HFFc6 (cell line): ENCODE measurements at places on chromosomes 4 and X. TPM values are rescaled to one million over a fixed set of nuclear protein-coding genes. Genes with fewer than 3 reads are reported as not detected.

- DNase-seq = peak; percentile 32
Measured at GRCh38 chr4:87087015-87087414, 133.4 kb downstream of the KLHL8 start.

DNA sequence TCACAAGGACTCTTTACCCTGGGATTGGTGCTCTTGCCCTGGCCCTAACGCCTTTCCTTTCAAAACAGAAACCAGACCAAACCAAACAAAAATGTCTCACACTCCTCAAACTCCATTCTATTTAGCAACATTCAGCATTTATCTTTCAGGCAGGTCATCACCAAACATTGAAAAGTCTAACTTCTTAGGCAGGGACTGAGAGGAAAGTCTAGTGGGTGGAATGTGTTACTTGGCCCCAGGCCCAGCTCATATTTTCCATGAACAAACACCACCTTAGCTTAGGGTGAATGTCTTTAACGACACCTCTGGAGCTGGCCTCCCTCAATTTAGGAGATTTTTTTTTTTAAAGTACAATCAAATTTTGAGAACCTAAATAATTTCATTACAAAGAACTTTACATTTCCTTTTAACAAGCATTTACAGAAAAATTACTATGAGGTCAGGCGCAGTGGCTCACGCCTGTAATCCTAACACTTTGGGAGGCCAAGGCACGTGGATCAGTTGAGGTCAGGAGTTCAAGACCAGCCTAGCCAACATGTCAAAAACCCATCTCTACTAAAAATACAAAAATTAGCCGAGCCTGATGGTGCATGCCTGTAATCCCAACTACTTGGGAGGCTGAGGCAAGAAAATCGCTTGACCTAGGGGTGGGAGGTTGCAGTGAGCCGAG, 10.2 kb upstream of the N4BP2 start:
- DNase-seq = peak; percentile 8

The CT45A3 gene
- not detected in 2 replicates for total RNA-seq

DNA sequence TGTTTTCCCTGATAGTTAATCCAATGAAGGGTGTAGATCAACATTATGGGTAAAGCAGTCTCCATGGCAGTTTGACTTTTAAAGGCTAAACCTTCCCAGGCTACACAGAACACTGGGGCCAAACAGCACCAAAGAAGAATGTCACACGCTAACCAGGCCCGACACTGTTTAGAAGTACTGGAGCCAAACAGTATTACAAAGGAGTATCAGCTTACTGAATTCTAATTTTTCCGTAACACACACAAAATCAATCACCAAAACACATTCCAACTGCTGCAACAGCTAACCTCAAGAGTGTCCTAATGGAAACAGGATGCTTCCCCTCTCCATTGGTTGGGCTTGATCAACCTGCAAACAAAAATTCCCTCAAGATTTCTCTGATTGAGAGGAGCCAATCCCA, 783.5 kb downstream of the PCDH18 start:
- DNase-seq = no peak

The ZFP92 gene
- total RNA-seq = 0.05 to 0.29 TPM (median 0.26 TPM) in 3 replicates

The CFP gene
- total RNA-seq = 0.13 to 0.28 TPM in 2 of 3 replicates, not detected in the other

The LRP2BP gene
- 0.17 to 0.39 TPM (median 0.26 TPM) in 3 replicates for total RNA-seq

DNA sequence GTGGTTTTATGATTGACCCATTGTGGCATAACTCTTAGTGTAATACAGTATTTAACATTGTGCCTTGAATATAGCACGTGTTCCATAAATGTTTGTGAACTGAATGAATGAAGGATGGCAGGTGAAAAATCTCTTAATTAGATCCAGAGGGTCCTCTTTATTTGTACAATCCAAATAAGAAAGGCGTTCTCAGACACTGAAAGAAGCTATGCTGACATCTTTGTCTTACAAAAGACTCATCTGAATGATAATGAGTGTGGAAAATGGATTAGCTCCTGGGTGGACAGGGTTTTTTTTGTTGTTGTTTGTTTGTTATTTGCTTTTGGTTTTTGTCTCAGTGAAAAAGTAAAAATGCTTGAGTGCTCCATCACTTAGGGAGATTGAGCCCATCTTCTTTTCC, 62.7 kb downstream of the NEUROG2 start:
- no peak for DNase-seq

The CPLX1 gene
- 0.09 to 0.27 TPM (median 0.12 TPM) in 3 replicates for total RNA-seq

The PSAPL1 gene
- not detected in 3 replicates for total RNA-seq

DNA sequence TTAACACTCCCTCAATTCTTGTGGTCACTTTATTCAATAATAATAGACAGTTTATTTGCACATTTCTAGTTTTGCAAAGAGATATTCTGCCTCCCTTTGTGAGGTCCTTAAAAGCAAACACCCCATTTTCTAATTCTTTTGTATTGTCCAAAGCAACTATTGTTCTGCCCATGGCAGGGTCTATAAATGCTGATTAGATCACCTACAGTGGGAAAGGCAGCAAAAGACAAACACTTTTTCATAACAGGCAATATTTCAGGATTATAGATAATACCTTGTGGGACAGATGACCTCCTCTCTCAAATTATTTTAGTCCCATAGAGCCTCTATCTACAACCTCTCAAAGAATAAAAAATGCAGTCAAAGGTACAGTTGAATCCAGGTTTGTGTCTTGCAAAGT, 28.6 kb downstream of the COMMD8 start:
- DNase-seq = no peak

The CT45A2 gene
- total RNA-seq = not detected in 3 replicates

GRCh38 chr4:140048419-140048995, 105.5 kb downstream of the MAML3 start:
- no peak for DNase-seq

The RAI2 gene
- not detected in 3 replicates for total RNA-seq

GRCh38 chrX:51862920-51863319, 30.5 kb upstream of the MAGED1 start:
- DNase-seq = no peak

DNA sequence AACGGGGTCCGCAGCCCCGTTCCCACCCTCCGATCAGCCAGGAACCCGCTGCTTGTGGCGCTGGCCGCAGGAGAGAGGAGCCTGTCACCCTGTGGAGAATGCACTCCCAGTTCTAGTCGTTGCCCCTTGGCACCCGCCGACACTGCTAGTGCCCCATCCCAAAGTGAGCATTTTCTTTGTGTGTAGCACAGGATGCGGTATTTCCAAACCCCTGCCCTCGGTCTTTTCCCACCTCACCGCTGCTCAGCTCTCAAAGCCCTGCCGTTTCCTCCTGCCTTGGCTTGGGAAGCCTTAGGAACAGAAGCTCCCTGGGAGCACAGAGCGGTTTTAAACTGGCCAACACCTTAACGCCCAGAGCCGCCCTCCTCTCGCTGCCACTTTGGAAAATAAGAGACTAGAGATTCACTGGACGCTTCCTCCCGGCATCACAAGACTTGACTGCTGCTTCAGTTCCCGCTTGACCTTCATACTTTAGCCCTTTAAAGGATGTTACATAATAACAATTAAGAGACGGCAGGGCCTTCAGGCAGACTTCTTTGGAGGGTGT, 772 bp downstream of the CYP4V2 start:
- DNase-seq = peak; percentile 3

The ARHGEF38 gene
- not detected in 3 replicates for total RNA-seq

GRCh38 chr4:153426207-153426885, 39.8 kb upstream of the TMEM131L start:
- DNase-seq = no peak

- DNase-seq = no peak
Measured at GRCh38 chr4:182717788-182718583, 199.2 kb downstream of the DCTD start.
